ENCODE measurements at places on chromosomes 3 and 15.

GRCh38 chr3:123272547-123272946 is 70.8 kb downstream of the SEC22A start:
- DNase-seq, result no peak

DNA sequence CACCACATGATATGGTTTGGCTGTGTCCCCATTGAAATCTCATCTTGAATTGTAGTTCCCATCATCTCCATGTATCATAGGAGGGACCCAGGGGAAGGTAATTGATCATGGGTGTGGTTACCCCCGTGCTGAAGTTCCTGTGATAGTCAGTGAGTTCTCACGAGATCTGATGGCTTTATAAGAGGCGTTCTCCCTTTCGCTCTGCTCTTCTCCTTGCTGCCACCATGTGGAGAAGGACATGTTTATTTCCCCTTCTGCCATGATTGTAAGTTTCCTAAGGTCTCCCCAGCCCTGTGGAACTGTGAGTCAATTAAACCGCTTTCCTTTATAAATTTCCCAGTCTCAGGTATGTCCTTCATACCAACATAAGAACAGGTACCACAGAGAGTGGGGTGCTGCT is 21.9 kb downstream of the OSTN start:
- no peak for DNase-seq

DNA sequence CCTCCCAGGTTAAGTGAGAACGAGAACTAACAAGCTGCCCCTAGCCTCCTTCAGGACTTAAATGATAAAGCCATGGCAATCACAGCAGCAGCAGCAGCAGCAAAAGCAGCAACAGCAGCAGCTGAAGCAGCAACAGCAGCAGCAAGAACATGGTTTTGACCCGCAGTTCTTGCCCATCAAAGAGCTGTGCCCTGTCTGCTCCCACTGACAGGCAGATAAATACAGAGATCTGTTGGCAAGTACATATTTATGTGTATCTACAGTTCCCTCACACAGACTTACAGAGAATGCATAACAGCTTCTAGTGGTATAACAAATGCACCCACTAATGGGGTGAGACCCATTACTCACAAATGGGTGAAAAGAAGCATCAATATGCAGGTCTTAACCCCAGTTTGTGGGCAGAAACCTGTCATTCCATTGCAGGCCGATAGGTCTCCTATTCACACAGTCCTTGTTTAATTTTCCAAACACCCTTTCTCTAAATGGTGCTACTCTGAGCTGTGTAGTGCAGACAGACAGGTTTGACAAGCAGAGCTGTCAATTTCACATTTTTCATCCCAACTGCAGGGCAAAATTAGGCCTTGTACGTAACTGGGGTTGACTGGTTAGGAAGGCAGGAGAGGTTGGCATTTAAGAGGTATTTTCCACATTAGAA is 316.3 kb downstream of the TIGIT start:
- no peak for DNase-seq

GRCh38 chr3:120172070-120172469 is 77.8 kb upstream of the GSK3B start:
- DNase-seq, result no peak

DNA sequence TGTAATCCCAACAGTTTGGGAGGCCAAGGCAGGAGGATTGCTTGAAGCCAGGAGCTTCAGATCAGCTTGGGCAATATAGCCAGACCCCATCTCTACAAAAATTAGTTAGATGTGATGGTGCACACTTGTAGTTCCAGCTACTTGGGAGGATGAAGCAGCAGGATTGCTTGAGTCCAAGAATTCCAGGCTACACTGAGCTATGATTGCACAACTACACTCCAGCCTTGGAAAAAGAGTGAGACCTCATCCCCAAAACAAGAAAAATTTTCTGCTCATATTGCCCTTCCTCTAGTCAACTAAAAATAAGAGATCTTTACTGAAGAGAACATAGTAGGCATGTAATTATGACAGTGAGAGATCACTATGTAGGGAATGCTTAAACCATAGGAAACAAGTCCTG is 60.9 kb upstream of the SPATA12 start:
- DNase-seq, result no peak

GRCh38 chr15:60384053-60384452 is 13.7 kb downstream of the ANXA2 start:
- DNase-seq, result no peak

DNA sequence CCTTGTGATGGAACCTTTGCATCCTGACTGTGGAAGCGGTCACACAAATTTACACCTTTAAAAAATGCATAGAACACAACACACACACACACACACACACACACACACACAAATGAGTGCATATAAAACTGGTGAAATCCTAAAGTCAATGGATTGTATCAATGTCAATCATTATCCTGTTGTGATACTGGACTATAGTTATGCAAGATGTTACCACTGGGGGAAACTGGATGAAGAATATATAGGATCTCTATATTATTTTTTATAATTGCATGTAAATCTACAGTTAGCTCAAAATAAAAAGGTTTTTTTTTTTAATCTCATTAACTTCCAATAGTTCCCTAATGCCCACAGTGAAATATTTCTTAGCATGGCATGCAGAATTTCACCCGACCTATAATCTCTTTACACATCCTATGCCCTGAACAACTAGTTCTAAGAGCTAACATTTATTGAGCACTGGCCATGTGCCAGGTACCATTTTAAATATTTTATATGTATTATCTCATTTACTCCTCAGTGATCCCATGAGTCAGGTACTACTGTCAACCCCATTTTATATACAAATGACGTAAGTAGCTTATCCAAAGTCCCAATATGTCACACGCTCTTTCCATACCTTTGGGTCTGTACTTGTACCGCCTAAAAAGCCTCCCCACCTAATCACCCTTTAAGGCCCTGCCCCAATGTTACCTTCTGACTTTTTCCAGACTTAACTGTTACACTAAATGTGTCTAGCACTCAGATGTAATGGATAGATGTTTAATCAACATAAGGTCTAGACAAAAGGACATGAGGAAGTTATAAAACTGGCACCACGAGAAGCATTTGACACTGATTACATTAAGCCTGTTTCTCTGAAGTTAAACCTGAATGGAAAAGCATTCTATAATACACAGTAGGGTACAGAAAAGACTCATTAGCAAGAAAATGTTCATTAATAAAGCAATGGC is 5.5 kb downstream of the ABCC5 start:
- DNase-seq, result no peak

DNA sequence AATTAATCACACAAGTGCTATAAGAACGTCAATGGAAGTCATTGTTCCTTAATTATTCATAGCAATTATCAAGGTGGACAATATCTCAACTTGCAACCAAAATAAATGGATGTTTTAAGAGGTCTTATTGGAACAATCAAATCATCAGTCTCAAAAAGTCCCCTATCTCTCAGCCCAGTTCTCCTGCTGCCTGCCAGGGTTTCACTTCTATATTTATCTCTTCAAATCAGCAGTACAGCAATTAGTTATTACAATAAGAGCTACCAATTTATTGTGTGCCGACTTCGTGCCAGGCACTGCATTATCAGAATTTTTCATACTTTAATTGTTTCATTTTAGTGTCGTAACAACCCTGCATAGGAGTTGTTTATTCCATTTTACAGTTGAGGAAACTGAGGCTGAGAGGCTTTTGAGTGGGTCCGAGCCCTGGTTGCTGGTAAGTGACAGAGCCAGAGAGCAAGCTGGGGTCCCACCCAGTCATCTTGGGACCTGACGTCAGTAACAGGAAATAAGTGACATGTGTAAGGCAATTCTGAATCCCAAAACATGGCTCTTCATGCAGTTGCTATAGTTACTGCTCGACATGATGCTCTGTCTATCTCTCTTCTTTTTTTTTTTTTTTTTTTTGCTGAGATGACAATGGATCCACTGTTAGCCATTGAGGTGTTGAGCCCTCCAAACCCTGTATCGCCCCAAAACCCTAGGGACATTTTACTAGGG is 8.8 kb upstream of the KCTD6 start:
- peak; percentile 35 for DNase-seq

DNA sequence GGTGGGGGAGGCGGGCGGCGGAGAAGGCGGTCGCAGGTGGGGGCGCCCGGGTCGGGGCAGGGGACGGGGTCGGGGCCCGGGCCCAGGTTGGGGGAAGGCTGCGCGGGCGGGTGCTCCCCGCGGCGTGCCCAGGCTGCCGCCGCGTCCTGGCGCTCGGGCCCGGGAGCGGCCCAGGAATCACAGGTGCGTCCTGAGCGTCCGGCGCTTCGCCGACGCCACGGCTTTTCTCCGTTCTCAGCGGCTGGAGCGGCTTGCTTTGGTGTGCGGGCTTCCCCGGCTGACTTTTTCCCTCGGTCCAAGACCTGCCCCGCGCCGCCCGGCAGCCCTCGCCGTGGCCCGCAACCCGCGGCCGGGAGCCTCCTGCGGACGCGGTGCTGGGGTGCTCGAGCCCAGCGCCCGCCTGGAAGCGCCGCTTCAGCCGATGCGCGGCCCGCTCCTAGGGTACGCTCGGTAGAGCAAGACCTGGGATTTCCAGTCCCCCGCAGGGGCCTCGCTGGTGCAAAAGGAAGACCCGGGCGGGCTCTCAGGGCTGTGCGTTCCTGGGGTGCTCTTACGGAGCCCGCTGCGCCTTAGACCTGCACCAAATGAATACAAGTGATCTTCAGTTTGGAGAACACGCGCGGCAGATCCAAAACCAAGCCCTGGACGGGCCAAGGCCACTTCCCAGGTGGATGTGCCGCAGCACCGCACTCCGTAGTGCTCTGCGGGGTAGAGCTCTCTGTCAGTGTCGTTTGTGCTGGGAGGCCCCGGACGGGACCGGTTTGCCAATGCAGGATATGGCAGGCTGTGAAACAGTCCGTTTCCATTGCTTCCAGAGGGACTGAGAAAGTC is 639 bp downstream of the NIPA1 start:
- peak; percentile 18 for DNase-seq

DNA sequence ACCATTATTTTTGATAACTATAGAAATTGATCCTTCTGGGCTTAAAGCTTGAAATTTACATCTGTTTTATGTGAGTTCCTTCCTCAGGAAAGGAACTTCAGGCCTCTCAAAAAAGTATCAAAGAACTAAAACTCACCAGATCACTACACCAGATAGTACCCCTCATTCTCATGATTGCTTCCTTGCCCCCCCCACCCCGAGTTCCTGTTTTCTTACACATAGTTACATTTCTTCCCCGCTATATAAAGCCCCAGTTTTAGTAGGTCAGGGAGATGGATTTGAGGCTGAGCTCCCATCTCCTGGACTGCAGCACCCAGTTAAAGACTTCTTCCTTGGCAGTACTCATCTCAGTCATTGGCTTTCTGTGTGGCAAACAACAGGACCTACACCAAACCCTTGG is 80.3 kb upstream of the HRH1 start:
- DNase-seq, result no peak

- no peak for DNase-seq
Measured at GRCh38 chr3:18902081-18902793, 246.1 kb upstream of the KCNH8 start.

- DNase-seq, result peak; percentile 64
Measured at GRCh38 chr3:179446501-179446900, 4.8 kb downstream of the GNB4 start.

- DNase-seq, result no peak
Measured at GRCh38 chr3:46162975-46163555, 45.0 kb downstream of the CCR1 start.

DNA sequence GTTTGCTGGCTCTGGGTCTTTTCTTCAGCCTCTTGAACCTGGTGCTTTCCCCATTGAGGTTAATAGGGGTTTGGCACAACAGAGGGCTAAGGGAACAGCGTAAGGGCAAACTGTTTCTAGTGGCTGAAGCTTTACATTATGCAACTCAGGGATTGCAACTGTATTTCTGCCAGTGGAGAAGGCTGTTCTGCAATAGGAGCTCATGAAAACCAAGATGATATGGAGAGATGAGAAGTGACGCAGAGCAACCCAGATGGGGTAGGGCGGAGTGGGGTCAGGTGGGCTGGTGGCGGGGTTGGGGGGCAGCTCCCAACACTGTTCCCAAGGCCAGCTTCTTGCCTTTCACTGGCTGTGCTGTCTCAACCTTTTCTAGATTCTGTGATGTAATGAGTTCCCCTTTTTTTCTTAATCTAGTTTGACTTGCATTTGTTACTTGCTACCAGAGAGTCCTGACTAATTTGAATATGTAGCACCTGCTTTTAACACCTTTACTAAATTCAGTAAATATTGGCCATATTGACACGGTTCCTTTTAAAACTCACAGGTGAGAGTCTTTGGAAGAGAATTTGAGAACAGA is 7.2 kb downstream of the GXYLT2 start:
- no peak for DNase-seq

- no peak for DNase-seq
Measured at GRCh38 chr3:161793194-161793930, 296.8 kb downstream of the OTOL1 start.

GRCh38 chr15:90203922-90204321 is 2.8 kb downstream of the SEMA4B start:
- DNase-seq, result no peak

- no peak for DNase-seq
Measured at GRCh38 chr3:127614928-127615589, 13.9 kb upstream of the PODXL2 start.

- no peak for DNase-seq
Measured at GRCh38 chr3:45319996-45320305, 68.4 kb upstream of the LARS2 start.

GRCh38 chr15:63906266-63906584 is 72.5 kb upstream of the HERC1 start:
- DNase-seq, result no peak

DNA sequence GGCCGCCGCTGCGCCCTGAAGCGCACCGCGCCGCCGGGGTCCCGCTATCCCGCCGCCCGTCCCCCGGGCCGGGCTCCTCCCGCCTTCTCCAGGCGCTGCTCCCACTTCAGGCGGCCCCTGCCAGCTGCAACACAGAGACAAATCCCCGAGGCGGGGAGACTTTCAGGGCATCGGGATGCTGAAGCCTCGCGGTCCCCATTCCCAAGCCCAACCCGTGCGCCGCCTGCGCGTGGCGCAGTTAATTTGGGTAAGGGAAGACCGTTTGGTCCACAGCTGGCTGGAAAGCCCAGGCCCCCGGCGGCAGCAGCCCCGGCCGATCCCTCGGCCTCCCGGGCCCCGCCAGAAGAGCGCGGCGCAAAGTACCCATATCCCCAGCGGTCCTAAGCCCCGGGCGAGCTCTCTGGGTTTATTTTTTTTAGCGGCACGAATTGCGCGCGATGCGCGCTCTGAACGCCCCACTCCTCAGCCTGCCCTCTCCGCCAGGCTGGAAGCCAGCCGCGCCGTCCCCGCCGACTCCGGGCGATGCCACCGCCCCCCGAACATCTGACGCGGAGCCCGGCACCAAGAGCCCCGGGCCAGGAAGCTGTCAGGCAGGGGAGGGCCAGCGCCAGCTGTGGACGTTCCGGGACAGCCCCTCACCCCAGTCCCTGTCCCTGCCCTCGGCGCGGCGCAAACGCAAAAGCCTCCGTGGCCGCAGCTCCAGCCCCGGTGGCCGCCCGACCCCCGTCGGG is 517 bp downstream of the FBN1 start:
- DNase-seq, result peak; percentile 55

GRCh38 chr3:48395714-48396113 is 23.7 kb downstream of the FBXW12 start:
- no peak for DNase-seq

- DNase-seq, result no peak
Measured at GRCh38 chr3:169591159-169591951, 72.2 kb downstream of the MECOM start.

GRCh38 chr3:171649267-171649666 is 161.0 kb downstream of the PLD1 start:
- no peak for DNase-seq

Measured in hematopoietic multipotent progenitor cell treated with erythropoietin and hydrocortisone succinate and interleukin-3 and kit ligand, for 8 days (in vitro differentiated cells).